ENCODE measurements at places on chromosomes 1 and 21.

DNA sequence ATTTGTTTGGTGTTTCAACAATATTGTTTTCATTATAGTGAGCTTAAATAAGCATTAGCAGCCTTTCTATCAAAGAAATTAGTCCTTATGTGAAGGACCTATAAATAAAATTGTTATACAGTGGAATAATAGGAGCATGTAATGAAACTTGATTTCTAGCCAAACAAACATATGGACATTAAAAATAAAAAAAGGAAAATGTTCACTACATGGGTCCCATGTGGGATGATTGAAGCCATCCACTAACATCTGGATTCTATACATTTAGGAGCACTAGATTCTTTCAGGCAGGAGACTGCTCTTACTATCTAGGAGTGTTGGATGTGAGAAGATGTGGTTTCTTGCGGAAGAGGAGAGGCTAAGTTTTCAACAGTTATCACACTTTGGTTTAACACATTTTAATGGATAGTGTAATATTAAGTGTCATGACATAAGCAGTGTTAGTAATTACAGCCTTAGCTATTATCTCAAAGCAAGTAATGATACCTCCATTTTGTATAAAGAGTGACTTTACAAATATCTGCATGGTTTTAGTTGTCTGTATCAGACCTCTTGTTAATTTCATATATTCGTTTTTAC is 62.3 kb downstream of the LYPLAL1 start:
- no peak for DNase-seq

DNA sequence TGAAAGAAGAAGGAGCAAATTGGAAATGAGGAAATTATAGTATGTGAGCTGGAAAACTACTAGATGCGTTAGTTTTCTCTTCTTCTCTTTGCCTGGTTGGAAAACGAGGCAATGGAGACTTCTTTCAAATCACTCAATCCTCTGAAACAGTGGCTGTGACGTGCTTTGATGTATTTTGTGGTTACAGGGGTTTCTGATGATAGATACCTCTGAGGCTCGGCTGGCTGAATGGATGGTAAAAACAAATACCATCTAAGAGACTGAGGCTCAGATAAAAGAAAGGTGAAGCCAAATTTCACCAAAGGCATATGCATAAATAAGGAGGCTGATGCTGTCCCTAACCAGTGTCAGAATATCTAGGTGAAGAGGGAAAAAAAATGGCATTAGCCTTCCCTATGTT is 15.1 kb downstream of the MAB21L3 start:
- DNase-seq: no peak

- no peak for DNase-seq
Observed at GRCh38 chr1:230632273-230632873, 9.9 kb upstream of the COG2 start.

- no peak for DNase-seq
Observed at GRCh38 chr1:241250465-241250864, 106.5 kb downstream of the RGS7 start.

DNA sequence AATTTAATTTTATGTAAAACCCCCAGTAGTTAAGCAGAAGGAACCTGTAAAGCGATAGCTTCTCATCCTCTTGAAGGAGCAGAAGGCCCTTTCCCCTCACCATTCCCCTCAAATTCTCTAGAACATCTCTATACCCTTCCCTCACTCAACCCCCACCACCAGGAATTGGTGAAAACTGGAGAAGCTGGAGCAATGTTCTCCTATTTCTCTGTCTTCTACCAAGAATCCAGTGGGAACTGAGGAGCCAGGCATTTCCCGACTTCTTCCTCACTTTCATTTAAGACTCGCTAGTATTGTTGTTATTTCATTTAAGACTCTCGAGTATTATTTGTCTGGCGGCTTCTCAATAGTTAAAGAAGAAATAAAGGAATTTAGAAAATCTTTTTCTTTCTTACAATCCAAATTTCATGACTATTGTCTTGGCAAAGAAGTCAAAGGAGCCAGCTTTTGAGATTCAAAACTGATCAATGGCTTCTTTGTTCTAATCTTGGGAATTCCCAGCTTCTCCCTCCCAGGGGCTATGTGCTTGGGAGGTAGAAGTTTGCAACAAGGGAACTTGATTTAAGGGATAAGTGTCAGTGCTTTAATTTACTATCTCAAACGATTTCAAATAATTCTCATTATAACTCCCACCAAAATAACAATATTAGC is 253.3 kb upstream of the ADGRL2 start:
- DNase-seq: no peak

DNA sequence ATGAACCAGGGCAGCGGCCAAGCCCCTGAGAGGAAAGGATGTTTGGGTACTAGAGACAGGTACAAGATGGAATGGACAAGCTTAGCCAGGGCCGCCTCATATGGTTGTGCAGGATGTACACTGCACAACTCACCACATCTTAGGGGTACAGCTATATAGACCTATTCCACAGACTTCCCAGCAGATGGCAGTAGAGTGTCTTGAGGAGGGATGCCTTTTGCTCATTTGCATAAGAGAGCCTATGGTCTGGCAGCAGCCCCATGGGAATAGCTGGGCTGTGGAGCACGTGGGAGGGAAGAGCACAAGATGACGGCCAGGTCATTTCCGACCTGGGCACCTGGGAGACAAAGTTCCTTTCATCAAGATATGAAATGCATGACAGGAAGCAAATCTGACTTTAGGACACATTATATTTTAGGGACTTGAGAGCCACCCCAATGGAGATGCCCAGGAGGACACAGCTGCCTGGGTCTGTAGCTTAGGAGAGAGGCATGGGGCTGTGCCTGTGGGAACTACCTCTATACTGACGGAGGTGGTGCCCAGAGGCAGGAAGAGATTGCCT is 215.5 kb downstream of the KCNJ6 start:
- DNase-seq: no peak

- DNase-seq: no peak
Observed at GRCh38 chr1:246043556-246043955, 463.5 kb downstream of the SMYD3 start.

- DNase-seq: no peak
Observed at GRCh38 chr1:89687254-89687653, 54.3 kb downstream of the LRRC8C start.

- DNase-seq: no peak
Observed at GRCh38 chr1:59669752-59670312, 144.9 kb upstream of the HOOK1 start.

- no peak for DNase-seq
Observed at GRCh38 chr21:31921079-31921478, 48.3 kb downstream of the HUNK start.

DNA sequence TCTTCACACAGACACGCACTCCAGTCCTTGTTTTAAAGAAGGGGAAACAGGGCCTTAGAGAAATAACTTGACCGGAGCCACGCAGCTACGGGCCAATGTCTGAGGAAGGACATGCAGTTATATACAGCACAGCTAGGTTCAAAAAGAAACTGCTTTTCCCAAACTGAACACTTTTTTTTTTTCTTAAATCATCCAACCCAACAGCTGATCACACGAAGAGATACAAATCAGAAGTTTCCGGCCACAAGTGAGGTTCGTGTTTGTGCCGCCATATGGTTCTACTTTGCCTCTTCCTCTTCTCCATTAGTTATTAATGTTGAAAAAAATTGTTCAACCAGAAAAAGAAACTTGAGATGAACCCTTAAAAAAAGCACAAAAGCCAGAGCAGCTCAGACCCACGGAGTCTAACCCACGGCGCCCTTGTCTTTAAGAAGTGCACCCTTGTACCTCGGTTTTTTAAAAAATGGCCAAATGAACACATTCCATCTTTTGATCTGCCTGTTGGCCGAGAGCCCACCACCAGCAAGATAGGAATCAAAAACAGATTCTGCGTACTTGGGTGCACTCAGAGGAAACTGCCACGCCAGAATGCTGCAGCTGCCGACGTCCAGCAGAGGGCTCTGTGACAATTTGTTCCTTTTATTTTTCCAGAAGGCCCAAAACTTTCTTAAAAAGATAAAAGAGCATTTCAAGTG is 78.9 kb downstream of the SLC66A1 start:
- DNase-seq: peak; percentile 23

DNA sequence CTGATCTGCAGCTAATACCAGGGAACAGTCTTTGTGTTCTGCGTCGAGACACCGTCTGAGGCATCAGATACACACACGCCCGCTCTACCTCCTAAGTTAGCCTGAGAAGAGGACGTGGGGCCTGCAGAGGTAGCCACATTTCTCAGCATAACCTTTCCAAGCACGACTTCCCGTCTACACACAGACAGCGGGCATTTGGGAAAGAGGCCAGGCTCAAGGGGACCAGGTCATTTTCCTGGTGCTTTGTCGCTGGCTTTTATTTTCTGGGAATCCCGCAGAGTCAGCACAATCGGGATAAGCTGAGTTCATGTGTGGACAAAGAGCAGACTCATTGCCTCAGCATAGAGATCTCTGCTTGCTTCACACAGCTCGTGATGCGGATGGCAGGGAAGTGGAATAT is 72.5 kb upstream of the SMYD2 start:
- DNase-seq: no peak

GRCh38 chr1:25711555-25712298 is 88.3 kb upstream of the SELENON start:
- peak; percentile 19 for DNase-seq

DNA sequence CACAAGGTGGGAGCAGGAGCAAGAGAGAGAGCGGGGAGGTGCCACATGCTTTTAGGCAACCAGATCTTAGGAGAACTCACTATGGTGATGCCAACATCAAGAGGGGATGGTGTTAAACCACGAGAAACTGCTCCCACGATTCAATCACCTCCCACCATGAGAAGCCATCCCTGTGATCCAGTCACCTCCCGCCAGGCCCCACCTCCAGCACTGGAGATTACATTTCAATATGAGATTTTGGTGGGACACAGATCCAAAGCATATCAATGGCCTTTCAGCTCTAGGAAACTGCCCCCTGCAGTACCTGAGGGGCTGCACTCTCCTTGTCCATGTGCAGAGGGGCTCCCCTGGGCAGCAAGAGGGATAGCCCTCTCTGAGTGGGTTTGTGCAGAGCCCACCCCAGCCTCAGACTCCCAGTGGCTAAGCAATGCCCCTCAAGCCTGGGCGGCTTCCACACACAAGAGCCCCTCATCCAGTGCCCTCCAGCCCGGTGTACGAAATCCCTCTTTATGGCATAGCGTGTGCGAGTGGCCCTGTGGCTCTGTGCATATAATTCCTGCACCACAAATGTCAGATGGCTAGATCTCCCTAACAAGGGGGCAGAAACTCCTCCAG is 15.5 kb upstream of the PRDM16 start:
- no peak for DNase-seq

GRCh38 chr1:154686507-154686906 is 78.5 kb upstream of the ADAR start:
- no peak for DNase-seq

DNA sequence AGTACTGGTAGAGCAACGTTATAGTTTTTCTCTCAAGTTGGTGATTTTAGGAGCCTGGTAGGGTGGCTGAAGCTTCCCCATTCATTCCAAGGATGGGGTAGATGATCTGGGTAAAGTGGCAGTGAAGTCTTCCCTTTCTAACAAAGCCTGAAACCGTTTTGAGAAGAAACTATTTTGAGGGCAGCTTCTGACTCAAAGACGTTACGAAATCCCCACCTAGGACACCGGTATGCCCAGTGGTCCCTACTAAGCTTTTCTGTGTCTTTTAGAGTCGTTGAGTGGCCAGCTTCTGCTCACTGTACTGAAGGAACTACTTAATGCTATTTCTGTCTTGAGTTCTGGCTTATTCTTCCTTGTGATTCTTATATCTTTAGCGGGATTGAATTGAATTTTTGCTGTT is 1.4 kb downstream of the WDTC1 start:
- DNase-seq: no peak

DNA sequence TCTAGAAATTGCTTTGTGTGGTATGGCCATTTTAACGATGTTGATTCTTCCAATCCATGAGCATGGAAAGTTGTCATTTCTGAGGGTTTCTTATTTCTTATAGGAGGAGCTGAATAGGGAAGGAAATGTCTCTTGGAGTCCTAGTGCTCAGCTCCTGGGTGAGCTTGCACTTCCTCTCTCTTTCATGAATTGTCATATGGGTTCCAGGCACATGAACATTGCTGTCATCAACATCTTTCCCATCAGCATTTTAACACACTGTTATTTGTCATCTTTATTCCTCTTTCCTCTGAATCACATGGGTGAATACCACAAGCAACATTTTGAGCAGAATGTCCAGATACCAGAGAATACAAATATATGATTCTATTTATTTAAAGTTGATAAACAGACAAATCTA is 23.4 kb downstream of the SLAMF6 start:
- no peak for DNase-seq

GRCh38 chr1:173383351-173383750 is 93.8 kb upstream of the PRDX6 start:
- no peak for DNase-seq

- no peak for DNase-seq
Observed at GRCh38 chr21:35381743-35382310, 332.7 kb upstream of the RUNX1 start.

DNA sequence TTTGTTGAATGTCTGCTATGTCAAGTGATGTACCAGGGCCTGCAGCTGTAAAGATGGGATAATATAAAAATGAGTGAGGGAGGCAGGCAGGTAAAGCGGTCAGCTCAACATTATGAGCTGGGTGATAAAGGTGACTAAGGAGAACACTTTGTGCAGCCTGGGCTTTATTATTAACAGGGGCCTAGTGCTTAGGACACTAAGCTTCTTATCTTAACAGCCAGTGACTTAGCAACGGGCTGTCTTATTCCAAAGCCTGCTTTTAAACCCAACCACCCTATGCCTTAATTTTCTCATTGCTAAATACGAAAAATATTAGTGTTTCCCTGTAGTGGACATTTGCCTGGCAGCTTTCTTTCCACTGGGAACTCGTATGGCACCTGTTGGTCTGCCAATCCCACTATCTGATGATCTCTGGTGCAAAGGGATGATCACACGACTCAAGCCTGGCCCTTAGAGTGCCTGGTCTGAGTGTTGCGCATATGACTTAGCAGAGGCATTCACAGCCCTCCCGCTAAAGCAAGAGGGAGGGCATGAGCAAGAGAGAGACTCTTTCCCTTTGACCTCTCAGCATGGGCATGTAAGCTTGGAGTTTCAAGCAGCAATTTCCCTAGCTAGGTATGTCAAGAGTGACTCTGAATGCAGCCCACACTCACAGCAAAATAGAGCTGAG is 98.6 kb upstream of the PAPPA2 start:
- no peak for DNase-seq
